ENCODE measurements at places on chromosomes 16 and 17.

DNA sequence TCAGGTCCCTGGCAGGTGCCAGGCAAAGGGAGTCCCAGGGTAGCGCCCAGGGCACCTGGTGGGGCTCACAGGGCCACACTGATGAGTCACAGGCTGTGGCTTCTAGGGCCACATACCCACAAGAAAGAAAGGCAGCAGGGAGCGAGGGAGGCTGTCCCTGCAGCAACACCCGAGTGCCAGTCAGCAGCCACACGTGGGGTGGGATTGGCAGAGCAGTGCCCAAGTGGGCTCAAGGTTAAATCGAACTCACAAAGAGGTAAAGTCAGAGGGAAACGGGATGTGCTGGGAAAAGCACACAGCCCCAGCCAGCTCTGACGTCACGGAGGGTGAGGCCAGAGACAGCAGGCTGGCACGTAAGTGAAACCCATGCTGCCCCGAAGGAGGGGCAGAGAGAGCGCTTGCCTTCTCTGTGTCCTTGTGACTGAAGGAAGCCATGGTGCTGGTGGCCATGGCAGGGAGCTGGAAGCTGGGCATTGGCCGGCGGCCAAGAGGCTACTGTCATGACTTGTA lies 33.8 kb downstream of the FA2H start:
- DNase-seq = no peak

GRCh38 chr17:72362376-72363088 lies 241.7 kb downstream of the SOX9 start:
- no peak for DNase-seq

GRCh38 chr16:528111-529011 lies 849 bp downstream of the CAPN15 start:
- peak; percentile 28 for DNase-seq

DNA sequence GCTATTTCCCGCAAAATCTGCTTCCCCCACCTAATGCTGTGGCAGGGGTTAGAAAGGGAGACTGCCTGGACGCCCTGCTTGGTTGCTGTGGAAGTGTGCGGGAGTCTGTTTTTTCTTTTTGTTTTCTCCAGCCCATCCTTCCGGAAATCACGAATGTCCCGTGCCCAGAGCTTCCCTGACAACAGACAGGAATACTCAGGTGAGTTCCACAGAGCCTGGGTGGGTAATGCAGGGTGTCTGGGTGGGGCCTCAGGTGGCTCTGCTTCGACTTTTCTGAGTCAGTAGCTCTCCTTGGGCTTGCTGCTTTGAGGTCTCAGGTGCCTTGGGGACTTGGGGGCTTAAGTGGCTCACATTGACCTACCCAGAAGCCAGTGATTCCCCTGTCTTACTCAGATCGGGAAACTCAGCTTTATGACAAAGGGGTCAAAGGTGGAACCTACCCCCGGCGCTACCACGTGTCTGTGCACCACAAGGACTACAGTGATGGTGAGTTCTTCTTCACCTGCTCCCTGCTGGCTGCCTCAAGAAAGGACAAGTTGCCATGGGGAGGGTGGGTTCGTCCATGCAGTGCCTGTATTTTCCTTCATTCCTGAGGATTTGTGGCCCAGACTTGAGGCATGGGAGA lies 11.4 kb downstream of the LIMD2 start:
- no peak for DNase-seq

All from CD4-positive, alpha-beta T cell treated with Interleukin-12 subunit alpha and Interleukin-12 subunit beta, for 1 hour (primary cell).